Right lobe of liver (tissue), 6 donors: ENCODE measurements at places on chromosomes 6 and 20. TPM values are rescaled to one million over a fixed set of nuclear protein-coding genes. Genes with fewer than 3 reads are reported as not detected.

DNA sequence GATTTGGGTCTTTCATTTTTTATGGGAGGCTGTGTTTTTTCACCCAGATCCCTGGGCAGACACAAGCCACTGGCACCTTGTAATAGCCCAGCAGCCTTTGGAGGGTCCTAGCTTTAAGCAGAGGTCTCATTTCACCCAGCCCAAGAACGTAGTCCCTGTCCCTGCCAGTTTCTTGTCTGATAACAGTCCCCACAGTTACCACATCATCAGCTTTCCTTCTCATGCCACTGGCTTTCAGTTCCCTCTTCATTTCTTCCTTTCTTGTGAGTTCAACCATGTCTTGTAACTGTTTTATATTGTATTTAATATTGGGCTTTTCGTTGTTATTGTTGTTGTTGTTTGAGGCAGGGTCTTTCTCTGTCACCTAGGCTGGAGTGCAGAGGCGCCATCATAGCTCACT, 10.6 kb downstream of the PNPLA1 start:
- DNase-seq = no peak

Gene TMEM200A
- 0.18 TPM for total RNA-seq

- no peak for DNase-seq
Measured at GRCh38 chr6:89410788-89411144, 1.3 kb downstream of the RRAGD start.

GRCh38 chr6:44237813-44238433, 9.0 kb upstream of the HSP90AB1 start:
- peak; percentile 88 for DNase-seq

DNA sequence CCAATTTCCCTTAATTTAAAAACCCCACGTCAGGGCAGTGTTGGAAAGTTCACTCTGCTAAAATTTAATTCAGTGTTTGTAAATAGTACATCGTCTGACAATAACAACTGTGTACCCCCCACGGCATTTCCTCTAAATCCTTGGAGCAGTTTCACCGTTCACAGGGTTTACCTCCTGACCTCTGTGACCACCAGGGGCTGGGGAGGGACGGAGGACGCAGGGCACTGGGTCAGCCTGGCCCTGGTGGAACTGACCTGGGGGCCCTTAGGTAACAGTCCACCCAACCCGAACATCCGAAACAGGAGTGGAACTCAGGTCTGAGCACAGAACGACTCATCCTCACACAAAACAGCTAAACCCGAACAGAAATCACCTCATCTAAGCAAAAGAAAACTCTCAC, 2.1 kb downstream of the ZBTB46 start:
- DNase-seq = no peak

Gene GPX5
- total RNA-seq = not detected

GRCh38 chr20:611843-612185, 1.7 kb upstream of the TCF15 start:
- no peak for DNase-seq

Gene SIRPA
- total RNA-seq = 42.7 TPM

Gene DEFB112
- not detected for total RNA-seq

DNA sequence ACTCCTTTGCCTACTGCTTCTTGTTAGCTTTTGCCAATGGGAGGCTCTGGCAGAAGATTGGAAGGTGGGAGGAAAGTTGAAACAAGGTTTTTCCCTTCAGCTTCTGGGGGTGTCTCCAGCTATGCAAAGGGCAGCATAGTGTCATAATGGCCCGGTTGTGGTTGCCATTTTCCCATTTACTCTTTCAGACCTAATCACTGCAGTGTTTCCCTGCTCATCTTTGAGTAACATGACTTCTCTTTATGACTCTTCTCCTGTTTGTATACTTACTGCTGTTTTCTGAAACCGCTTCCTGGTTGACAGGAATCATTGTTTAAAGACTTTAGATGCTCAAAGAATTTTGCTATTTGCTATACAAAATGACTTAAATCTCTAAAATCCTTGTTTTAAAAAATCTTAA, 19.9 kb downstream of the NRN1 start:
- no peak for DNase-seq

- DNase-seq = no peak
Measured at GRCh38 chr6:123810214-123810613, 6.5 kb downstream of the NKAIN2 start.

Gene SLC2A4RG
- 51.7 TPM for total RNA-seq

DNA sequence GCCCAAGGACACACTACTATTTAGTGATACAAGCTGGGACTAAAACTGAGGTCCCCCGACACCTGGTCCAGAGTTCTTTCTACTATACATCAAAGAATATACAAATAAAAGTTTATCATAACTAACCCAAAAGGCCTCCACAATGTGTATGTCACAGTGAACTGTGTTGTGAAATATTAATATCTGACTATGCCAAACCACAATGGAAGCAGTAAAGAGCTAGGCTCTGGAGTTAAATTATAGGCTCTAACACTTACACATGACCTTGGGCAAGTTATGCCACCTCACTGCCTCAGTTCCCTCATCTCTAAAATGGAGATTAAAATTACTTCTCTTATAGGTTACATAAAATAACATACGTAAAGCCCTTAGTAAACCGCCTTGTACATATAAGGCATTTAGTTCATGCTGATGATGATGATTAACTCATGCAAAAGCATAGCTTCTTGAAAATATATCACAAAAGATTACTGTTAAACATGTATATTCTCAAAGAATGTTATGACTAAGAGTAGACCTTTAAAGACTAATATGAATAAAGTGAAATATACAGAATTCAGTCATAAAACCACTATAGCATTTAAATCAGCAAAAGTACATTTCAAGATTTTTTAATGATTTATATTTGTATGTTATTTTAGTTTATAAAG, 5.7 kb downstream of the SUPT3H start:
- DNase-seq = no peak

- peak; percentile 75 for DNase-seq
Measured at GRCh38 chr20:50405235-50405914, 104.8 kb upstream of the PTPN1 start.

DNA sequence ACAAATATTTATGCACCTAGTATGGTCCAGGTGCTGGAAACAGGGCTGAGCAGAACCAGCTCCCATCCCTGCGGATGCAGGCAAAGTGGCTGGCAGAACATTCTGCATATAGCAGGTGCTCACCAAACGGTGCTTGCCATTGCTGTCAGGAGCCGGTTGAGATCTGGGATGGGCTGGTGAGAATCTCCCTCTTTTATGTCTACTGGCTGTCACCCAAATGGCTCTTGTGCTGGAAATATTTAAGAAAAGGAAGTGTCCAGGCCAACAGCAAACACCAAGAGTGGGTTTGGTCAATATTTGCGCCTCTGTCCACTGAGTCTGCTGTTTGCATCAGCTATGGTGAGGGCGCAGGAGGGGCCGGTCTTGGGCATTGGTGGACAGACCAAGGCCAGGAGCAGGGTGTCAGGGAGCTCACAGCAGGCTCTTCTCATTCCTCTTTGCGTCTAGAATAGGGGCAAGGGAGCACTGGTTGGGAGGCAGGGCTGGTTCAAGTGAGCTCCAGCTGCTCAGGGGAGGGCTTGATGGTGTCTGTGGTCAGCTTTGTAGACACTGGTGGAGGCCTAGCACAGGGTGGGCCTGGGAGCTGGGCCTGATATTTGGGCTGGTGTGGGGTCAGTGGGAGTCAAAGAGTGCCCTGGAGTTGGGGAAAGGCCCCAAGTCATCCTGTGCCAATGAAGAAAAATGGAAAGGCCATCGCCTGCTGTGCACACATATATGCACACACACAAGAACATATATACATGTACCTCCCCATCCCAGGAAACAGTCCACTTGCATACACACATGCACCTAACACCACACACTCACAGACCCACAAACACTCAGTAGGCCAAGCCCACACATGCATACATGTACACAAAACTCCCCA, 1.4 kb upstream of the BPIFB2 start:
- DNase-seq = no peak

GRCh38 chr6:30759575-30760239, 15.4 kb upstream of the IER3 start:
- no peak for DNase-seq

Gene TSPYL4
- total RNA-seq = 2.7 TPM

Gene RAD21L1
- total RNA-seq = not detected

Gene COL19A1
- total RNA-seq = not detected

GRCh38 chr6:145025488-145025887, 709.8 kb downstream of the EPM2A start:
- DNase-seq = no peak

GRCh38 chr6:30263734-30264133, 50.5 kb upstream of the TRIM26 start:
- no peak for DNase-seq

DNA sequence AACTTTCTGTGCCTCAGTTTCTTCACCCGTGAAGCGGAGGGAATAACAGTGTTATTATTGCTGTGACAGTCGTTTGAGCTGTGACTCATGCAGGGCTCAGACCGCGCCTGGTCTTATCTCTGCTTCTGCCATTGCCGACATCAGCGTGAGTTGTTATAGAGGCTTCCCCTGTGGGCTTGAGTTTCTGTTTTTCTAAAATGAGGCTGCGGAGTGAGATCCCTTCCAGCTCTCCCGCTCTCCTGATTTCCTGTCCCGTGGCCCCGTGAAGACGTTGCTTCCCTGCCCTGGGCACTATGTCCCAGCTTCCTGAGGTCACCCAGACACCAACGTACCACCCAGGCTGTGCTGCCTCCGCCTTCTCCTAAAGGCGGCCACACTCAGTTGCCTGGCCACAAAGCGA, 278.5 kb downstream of the BMP7 start:
- DNase-seq = no peak

GRCh38 chr6:4645713-4646360, 130.4 kb upstream of the CDYL start:
- DNase-seq = no peak

Gene PPARD
- 5.2 TPM for total RNA-seq

GRCh38 chr6:21312118-21312517, 281.4 kb upstream of the SOX4 start:
- no peak for DNase-seq

- DNase-seq = no peak
Measured at GRCh38 chr6:87222676-87223075, 67.3 kb downstream of the ZNF292 start.

DNA sequence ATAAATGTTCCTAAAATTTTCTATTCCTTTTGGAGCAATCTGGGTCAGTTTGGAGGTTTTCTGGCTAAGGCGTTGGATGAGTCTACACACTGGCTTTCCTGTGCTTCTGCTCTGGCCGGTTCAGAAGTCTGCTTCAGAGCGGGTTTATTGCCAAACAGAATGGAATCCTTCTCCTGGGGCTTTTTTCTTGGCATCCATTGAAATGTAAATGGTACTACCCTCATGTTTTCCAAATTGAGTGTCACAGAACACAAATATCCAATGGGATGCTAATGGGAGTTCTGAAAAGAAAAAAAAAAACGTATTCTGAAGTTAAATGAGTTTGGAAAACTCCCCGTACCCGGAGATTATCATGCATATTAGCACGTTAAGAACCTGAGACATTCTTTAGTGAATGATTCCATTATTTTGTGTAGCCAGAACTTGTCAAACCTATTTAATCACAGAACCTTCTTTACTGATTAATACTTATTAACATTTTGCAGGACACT, 930.3 kb downstream of the QKI start:
- DNase-seq = no peak

Gene VIP
- not detected for total RNA-seq
